ENCODE measurements at places on chromosomes 5 and 9. TPM values are rescaled to one million over a fixed set of nuclear protein-coding genes. Genes with fewer than 3 reads are reported as not detected.

Gene ORM2
- total RNA-seq: not detected

Gene PHF24
- total RNA-seq: not detected

Gene SLC9A3
- 4.7 TPM for total RNA-seq

Gene CD274
- total RNA-seq: 3.8 TPM

Gene F2RL2
- total RNA-seq: not detected

Gene ZNF618
- total RNA-seq: 5.8 TPM

Gene ADAMTS2
- not detected for total RNA-seq

Gene SLC46A2
- not detected for total RNA-seq

Gene LHX6
- total RNA-seq: 16.5 TPM

Gene HAVCR1
- total RNA-seq: not detected

DNA sequence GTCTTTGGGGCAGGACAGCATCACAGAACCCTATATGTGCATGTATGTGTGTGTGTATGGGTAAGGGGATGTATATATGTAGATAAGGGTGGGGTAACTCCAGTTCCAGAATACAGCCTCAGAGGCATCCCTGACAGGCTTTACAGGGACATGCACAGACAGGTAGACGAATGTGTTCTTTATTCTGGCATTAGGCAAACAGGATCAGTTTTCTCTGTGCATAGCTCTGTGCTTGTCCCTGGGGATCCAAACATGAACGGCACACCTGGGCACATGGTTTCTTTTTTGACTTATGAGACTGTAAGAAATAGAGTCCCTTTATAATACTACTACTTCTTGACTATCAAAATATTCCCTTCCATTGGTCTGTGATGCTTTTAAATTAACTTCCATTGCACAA lies 120.6 kb downstream of the TRIO start:
- DNase-seq: no peak

DNA sequence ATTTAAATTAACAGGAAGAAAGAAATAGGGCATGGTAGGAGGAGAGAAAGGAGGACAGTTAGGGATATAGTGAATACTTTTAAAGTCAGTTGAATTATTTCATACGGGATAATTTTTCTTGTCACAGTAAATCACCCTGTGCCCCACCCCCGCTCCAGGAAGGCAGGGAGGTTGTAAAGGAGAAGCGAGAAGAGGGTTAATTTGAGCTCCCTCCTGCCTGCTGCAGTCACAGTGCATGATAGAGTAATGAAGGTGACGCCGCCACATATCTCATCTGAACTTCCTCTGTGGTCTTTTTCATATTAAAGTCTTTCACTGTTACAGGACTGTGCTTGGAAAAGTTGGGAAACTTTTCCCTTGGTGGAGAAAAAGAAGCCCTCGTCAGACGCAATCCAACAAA lies 896 bp upstream of the PCSK5 start:
- DNase-seq: no peak

DNA sequence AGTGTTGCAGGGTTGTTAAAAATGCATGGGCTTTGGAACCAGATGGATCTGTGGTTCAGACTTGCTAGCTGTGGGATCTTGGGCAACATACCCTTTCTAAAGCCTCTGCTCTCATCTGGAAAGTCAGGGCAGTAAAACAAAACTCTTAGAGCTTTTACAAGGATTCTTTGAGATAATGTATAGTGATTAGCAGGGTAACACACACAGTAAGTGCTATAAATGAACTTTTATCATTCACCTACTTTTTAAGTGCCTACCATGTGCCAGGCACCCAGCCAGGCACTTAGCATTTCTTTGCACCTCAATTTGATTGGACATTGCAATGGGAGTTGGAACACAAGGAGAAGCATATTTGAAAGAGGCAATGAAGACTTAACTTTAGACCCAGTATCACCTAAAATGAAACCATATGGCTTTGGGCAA lies 208.6 kb upstream of the PAPPA start:
- no peak for DNase-seq

- no peak for DNase-seq
Observed at GRCh38 chr5:168939887-168940544, 360.8 kb upstream of the PANK3 start.

- DNase-seq: no peak
Observed at GRCh38 chr9:33867747-33868439, 50.9 kb downstream of the UBE2R2 start.

DNA sequence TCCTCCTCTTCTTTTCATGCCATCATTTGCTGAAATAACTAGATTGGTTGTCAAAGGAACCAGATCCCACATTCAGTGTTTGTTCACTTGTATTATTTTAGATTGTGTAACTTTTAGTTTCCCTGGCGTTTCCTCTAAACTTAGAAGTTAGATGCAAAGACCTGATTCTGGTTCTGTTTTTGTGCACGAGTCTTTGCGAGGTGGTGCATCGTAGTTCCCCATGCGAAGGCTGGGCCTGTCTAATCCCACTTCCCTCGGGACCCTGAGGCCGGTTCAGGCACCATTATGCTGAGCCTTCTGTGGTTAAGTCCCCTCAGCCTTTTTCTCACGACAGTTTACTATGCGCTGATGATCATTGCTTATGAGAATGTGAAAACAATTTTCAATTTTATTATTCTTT lies 219.1 kb upstream of the OTULINL start:
- DNase-seq: no peak

- DNase-seq: no peak
Observed at GRCh38 chr9:69028754-69029153, 6.8 kb upstream of the FXN start.

GRCh38 chr9:132311978-132312377 lies 42.8 kb downstream of the SETX start:
- DNase-seq: no peak

DNA sequence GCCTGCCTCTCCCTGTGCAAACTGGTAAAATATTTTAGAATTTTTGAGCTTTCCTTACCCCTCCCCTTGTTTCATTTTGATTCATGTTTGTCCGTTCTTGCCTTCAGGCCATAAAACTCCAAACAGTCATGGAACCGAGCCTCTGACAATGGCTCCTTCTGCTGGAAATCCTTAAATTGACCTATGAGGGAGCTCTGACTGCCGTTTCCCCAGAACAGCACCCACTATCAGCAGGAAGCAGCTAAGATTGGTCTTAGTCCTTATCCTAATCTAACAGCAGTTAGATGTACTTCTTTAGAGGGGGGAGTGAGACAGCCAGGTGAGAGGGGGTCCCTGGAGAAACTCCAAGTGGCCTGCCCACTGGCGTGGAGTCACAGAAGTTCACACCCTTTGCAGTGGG lies 106.7 kb downstream of the FAM174A start:
- no peak for DNase-seq

- DNase-seq: peak; percentile 20
Observed at GRCh38 chr9:16825971-16826625, 44.4 kb downstream of the BNC2 start.
